ENCODE measurements at places on chromosomes 1 and 21. TPM values are rescaled to one million over a fixed set of nuclear protein-coding genes. Genes with fewer than 3 reads are reported as not detected.

- H3K27ac ChIP-seq, result no peak overlapping the region
- no peaks in the 10 kb centered on the region for H3K27me3 ChIP-seq
- peaks cover 42% of the 10 kb centered on the region for H3K36me3 ChIP-seq
- no peaks in the 10 kb centered on the region for H3K4me1 ChIP-seq
Observed at GRCh38 chr21:32732544-32732943, 4.7 kb upstream of the SYNJ1 start.

- peak overlapping the region; percentile 80 for H3K27ac ChIP-seq
- no peaks in the 10 kb centered on the region for H3K27me3 ChIP-seq
- peaks cover 43% of the 10 kb centered on the region for H3K4me1 ChIP-seq
- DNase-seq, result no peak
- H3K4me3 ChIP-seq, result no peak overlapping the region
Observed at GRCh38 chr1:7292036-7292681, 478.9 kb upstream of the VAMP3 start.

DNA sequence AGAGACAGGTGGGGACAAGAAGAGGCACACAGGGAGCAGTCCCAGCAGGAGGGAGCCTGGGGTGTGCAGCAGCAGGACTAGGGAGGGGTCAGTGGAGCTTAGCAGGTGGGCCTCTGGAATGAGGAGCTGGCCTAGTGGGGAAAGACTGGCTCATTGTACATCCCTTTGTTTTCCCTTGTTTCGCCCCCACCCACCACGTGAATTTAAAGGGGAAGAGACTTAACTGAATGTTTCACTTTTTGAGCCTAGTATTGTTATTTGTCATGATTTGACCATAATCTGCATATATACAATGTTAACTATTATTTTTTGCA is 181.7 kb downstream of the DHRS3 start:
- no peak overlapping the region for H3K4me3 ChIP-seq
- H3K4me1 ChIP-seq, result peaks cover 25% of the 10 kb centered on the region
- no peaks in the 10 kb centered on the region for H3K36me3 ChIP-seq
- H3K27ac ChIP-seq, result no peak overlapping the region
- peak; percentile 59 for DNase-seq

The KISS1 gene
- not detected for total RNA-seq

- no peaks in the 10 kb centered on the region for H3K4me1 ChIP-seq
- no peak overlapping the region for H3K27ac ChIP-seq
- no peak overlapping the region for H3K4me3 ChIP-seq
- no peaks in the 10 kb centered on the region for H3K27me3 ChIP-seq
Observed at GRCh38 chr1:165218731-165219130, 137.8 kb downstream of the LMX1A start.

- H3K36me3 ChIP-seq, result no peaks in the 10 kb centered on the region
- no peaks in the 10 kb centered on the region for H3K4me1 ChIP-seq
- no peak for DNase-seq
- no peak overlapping the region for H3K4me3 ChIP-seq
- no peaks in the 10 kb centered on the region for H3K27me3 ChIP-seq
Observed at GRCh38 chr1:236168716-236169429, 26.5 kb downstream of the GPR137B start.

GRCh38 chr1:198234520-198235251 is 77.9 kb downstream of the NEK7 start:
- peaks cover 7% of the 10 kb centered on the region for H3K4me1 ChIP-seq
- H3K36me3 ChIP-seq, result no peaks in the 10 kb centered on the region
- DNase-seq, result no peak

GRCh38 chr1:11855430-11855829 is 3.3 kb downstream of the NPPB start:
- peaks cover 52% of the 10 kb centered on the region for H3K4me1 ChIP-seq
- H3K4me3 ChIP-seq, result no peak overlapping the region
- H3K27ac ChIP-seq, result no peak overlapping the region
- H3K36me3 ChIP-seq, result no peaks in the 10 kb centered on the region
- DNase-seq, result no peak

DNA sequence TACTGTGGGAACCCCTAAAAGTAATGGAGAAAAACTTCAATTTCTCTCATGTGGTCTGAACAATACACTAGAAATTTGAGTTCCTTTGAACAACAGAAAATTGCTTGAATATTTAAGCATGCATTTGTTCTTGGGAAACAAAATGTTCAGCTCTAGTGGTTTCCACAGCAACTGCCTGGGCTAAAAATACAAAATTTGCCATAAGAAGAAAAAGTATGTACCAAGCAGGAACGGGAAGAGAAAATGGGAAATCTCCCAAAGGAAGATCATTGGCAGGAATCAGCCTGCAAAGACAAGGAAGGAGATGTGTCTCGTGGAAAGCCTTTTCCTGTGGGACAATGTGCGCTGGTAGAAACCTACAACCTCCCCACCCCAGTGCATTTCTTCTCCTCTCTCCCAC is 119.0 kb upstream of the DPT start:
- H3K27ac ChIP-seq, result no peak overlapping the region
- no peak overlapping the region for H3K4me3 ChIP-seq
- DNase-seq, result no peak
- no peaks in the 10 kb centered on the region for H3K27me3 ChIP-seq

DNA sequence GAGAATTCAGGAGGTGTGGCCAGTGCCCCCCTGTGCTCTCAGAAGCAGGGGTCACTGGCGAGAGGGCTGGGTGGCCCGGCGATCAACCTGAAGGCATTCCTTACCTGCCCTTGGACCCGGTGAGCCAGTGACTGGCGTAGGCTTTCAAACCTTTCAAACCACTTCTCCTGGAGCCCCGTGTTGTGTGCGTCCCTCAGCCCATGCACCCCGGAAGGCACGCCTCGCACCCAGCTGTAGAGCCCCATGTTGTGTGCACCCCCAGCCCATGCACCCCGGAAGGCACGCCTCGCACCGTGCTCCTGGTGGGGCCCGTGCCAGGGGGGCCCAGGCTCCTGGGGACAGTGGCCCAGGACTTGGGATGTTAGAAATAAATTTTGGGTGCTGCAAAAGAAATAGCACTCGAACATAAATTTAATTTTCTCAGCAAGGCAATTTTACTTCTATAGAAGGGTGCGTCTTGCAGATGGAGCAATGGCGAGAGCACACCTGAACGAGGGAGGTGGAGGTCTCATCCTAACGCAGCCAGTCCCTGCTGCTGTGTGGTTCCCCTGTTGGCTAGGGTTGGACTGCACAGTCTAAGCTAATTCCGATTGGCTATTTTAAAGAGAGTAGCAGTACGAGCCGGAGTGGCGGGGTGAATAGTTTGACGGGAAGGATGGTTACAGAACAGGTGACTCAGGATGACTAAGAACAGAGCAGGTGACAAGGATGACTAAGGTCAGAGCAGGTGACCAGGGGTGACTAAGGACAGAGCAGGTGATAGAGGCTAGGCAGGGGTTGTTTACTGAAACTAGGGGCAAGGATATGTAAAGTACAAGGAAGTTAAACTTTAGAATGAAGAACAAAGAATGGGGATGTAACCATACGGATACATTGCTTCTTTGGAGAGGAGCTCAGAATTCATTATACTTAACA is 47.4 kb downstream of the PRKCZ start:
- no peaks in the 10 kb centered on the region for H3K36me3 ChIP-seq
- no peaks in the 10 kb centered on the region for H3K4me1 ChIP-seq
- H3K4me3 ChIP-seq, result no peak overlapping the region
- no peak overlapping the region for H3K27ac ChIP-seq
- peaks cover 10% of the 10 kb centered on the region for H3K27me3 ChIP-seq
- no peak for DNase-seq

DNA sequence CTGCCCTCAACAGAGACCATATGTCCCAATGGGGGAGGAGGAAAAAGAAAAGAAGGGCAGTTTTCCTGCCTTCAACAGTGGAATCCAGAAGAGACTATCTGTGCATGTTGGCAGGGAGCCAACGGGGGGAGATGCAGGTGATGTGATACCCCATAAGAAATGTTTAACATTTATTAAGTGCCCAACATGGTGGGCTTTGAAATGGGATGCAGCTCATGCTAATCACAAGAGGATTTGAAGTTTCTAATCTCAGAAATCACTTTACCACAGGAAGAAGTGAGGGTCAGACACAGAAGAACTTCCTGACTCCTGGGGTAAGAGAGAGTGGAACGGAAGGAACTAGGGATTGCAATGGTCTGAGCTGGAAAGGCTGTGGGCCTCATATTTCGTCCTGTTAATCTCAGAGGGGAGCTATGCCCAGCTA is 16.2 kb downstream of the CSRP1 start:
- H3K4me1 ChIP-seq, result peaks cover 31% of the 10 kb centered on the region
- no peak overlapping the region for H3K27ac ChIP-seq

DNA sequence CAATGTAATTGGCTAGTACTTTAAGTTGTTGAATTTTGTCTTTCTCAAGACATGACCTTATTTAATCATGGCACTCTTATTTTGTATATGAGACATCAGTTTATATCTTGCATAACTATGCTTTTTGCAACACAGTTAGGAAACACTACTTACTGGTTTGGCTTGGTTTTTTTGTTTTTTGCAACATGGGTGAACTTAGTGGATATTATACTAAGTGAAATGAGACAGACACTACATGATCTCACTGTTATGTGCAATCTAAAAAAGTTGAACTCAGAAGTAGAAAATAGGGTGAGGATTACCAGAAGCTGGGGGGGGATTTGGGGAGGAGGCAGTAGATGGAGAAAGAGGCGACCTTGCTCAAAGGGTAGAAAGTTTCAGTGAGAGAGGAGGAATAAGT is 132.1 kb downstream of the PLA2G4A start:
- no peak overlapping the region for H3K4me3 ChIP-seq
- no peaks in the 10 kb centered on the region for H3K27me3 ChIP-seq
- H3K36me3 ChIP-seq, result no peaks in the 10 kb centered on the region
- H3K4me1 ChIP-seq, result no peaks in the 10 kb centered on the region
- H3K27ac ChIP-seq, result no peak overlapping the region

GRCh38 chr1:177959811-177960515 is 9.9 kb downstream of the SEC16B start:
- H3K4me1 ChIP-seq, result no peaks in the 10 kb centered on the region
- no peaks in the 10 kb centered on the region for H3K27me3 ChIP-seq
- no peak overlapping the region for H3K4me3 ChIP-seq
- no peaks in the 10 kb centered on the region for H3K36me3 ChIP-seq

DNA sequence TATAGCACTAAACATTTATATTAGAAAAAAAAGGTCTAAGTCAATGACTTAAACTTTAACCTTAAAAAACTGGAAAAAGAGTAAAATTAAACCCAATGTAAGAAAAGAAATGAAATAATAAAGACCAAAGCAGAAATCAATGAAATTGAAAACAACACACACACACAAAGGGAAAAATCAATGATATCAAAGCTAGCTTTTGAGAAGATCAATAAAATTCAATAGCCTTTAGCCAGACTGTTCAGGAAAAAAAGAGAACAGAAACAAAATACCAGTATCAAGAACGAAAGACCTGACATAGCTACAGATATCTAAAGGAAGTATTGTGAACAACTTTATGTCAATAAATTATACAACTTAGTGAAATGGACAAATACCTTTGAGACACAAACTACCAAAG is 7.1 kb downstream of the DHCR24 start:
- H3K36me3 ChIP-seq, result peaks cover 13% of the 10 kb centered on the region
- DNase-seq, result no peak
- no peak overlapping the region for H3K4me3 ChIP-seq
- no peak overlapping the region for H3K27ac ChIP-seq
- no peaks in the 10 kb centered on the region for H3K4me1 ChIP-seq
- no peaks in the 10 kb centered on the region for H3K27me3 ChIP-seq

GRCh38 chr1:22166439-22166838 is 23.5 kb upstream of the WNT4 start:
- H3K36me3 ChIP-seq, result no peaks in the 10 kb centered on the region
- H3K27me3 ChIP-seq, result peaks cover 3% of the 10 kb centered on the region
- no peak overlapping the region for H3K4me3 ChIP-seq
- H3K27ac ChIP-seq, result no peak overlapping the region

DNA sequence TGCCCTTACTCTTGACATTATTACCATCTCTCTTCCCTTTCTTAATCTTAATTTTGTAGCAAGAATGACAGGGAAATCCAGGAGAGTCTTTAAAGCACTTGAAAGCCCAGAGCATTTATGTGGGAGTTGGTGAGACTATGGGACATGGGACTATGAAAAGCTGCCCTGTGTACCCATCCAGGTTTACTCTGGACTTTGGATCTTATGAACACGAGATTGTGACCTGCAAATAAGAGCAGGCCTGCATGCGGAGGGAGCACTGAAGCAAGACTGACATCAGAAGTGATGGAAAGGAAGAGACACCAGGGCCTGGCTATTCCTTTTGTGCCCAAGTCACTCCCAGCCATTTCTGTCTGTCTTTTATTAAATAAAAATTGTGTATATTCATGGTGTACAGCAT is 209.6 kb downstream of the NUF2 start:
- H3K36me3 ChIP-seq, result no peaks in the 10 kb centered on the region
- no peak overlapping the region for H3K27ac ChIP-seq
- H3K27me3 ChIP-seq, result no peaks in the 10 kb centered on the region
- no peak for DNase-seq

- H3K36me3 ChIP-seq, result no peaks in the 10 kb centered on the region
- no peak for DNase-seq
- H3K4me1 ChIP-seq, result no peaks in the 10 kb centered on the region
Observed at GRCh38 chr1:72281144-72281543, 1.2 kb downstream of the NEGR1 start.

The OR2AK2 gene
- not detected for total RNA-seq

DNA sequence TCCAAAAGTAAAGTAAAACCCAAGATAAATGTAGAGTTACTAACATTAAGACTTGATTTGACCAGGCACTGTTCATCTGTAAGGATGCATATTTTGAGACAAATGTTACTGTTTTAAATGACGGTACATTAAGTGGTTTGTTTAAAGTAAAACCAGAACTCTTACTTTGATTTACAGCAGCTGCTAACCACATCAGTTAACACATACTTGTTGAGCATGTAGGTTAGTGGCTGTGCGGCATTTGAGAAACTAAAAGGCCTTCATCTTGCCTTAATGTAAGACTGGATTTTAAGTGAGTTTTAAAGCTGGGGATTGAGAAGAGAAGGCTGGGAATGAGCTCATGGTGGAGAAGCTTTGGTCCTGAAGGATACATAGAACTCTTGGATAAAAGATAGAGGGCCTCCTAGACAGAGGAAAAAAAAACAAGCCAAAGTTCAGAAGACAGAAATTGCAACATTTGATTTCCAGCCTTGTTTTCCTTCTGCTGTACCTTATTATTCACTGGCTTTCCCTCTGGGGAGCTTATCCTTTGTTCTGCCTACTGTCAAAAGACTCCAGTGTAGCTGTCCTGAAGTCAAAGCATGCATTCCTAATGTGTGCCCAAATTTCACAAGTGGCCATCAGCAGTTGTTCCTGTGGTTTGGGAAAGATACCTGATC is 66.6 kb downstream of the MTR start:
- H3K36me3 ChIP-seq, result no peaks in the 10 kb centered on the region
- DNase-seq, result peak; percentile 6
- no peak overlapping the region for H3K4me3 ChIP-seq
- H3K27ac ChIP-seq, result no peak overlapping the region
- no peaks in the 10 kb centered on the region for H3K4me1 ChIP-seq

DNA sequence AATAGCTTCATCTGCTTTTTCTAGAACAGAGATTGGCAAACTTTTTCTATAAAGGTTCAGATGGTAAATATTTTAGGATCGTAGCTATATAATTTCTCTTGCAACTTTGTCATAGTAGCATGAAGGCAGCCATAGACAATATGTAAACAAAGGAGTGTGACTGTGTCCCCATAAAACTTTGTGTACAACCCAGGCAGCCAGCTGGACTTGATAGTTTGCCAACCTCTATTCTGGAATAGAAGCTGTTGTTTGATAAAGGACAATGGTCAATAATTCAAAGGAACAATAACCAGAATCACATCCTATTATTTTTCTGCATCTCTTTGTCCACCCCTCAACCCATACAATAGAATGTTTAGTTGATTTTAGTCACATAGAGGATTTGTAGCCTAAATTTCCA is 286.7 kb downstream of the LMX1A start:
- H3K27me3 ChIP-seq, result no peaks in the 10 kb centered on the region
- no peak overlapping the region for H3K4me3 ChIP-seq

Measured in SJCRH30 (cell line).